ENCODE measurements at places on chromosomes 16 and 17.

DNA sequence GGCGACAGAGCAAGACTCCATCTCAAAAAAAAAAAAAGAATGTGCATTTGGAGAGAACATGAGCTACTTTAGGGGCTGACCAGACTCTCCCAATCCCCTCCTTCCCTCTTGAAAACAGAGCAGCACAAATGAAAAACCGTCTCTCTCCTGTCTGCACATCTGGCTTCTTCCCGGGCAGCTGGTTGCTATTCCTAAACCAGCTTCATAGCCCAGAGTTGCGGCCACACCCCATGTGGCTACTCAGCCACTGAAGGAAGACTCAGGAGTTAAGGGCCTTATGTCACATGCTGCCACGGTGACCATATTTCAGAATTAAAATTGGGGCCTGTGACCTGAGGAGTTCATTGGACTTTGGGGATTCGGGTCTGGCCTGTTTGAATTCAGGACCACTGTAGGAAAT lies 48.3 kb downstream of the KATNIP start:
- DNase-seq: no peak

- DNase-seq: no peak
Observed at GRCh38 chr16:81816351-81816750, 37.3 kb downstream of the PLCG2 start.

DNA sequence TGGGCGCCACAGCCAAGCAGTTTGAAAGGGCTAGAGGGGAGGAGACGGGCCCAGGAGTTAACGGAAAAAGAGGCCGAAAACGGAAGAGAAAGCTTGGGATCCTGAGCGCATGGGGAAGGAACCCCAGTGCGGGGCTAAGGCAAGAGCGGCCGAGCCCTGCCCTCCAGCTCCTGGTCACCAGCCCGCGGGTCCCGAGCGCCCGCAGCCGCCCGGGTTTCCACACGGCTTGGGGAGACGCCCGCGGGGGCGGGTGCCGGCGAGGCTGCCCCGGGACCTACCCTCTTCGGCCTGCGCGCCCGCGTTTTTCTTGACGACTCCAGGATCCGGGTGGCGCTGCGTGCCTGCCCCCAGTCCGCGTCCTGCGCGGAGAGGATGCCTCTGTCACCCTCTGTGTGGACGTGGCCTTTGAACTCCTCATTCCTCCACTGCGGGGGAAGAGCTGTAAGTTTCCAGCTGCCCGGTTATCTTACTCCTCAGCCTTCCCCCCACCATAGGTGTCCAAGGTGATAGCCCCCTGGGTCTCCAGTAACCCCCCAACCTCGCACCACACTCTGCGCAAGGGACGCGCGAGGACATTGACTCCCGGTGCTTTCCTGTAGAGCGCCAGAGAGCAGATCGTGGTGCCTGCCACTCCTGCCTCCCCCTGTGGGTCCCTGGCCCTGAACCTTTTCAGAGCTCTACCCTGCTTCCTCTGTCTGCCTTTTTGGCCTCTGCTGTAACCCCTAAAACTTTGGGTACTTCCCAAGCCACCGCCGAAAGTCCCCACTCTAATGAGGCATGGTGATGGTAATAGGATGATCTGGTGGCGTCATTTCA lies 1.7 kb upstream of the CDH11 start:
- DNase-seq: peak; percentile 63

DNA sequence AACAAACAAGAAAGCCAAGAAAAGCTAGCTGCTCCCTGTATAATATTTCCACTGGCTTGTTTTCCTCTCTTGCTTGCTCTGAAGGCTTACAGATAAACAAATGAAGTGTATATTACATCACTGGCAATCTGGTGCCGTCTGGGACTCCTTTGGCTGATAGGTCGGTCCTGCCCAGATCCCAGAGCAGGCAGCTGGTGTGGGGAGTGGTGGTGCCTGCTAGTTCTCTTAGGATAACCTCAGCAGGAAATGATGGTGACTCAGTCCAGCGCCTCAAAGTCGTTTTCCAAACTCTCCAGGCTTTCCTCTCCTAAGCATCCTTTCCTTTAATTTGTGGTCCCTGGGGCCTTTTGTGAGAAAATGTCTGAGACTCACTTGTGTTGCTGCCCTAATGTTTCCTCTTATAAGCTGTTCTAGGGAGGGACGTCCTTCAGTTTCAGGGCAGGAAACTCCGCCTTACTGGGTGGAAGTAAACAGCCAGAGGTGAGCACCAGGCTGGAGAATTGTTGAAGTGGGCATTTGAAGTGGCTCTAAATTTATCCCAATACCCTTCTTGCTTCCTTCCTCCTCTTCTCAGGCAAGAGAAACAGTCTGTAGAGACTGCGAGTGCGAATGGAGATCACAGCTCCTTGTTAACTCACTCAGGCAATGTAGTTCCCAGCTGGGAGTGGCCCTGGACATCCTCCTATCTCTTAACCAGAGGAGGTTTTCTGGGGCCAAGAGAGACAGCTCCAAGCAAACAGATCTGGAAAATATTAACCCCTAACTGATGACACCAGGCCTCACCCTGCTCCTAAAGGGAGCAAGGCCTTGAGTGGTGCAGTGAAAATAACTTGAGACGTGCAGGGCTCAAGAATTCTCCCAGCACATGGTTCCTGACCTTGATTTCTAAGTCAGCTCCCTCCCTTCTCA lies 34.9 kb downstream of the CD300LF start:
- no peak for DNase-seq

DNA sequence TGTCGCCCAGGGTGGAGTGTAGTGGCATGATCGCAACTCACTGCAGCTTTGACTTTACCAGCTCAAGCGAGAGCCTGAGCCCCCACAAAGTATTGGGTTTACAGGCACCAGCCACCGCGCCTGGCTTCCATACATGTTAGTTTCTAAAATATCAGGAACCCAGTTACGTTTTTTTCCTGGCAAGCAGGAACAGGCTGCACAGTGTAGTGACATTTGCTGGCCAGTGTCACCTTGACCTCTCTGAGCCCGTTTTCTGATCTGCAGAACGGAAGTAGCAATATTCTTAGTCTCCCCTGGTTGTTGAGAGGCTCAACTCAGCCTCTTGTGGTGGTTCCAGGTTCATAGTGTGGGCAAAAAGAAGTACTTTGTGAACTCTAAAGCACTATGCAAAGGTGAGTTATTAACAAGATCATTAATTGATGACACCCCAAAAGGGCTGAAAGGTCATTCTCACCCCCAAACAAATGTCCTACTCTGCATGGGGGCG lies 15.6 kb downstream of the IGF2BP1 start:
- peak; percentile 59 for DNase-seq

Measured in ecto neural progenitor cell (in vitro differentiated cells).